Kidney epithelial cell (primary cell): ENCODE measurements at places on chromosomes 5 and 9.

GRCh38 chr5:157283434-157283833, 17.5 kb downstream of the CYFIP2 start:
- no peak for DNase-seq

- no peak for DNase-seq
Measured at GRCh38 chr9:99109522-99109921, 4.6 kb downstream of the TGFBR1 start.

DNA sequence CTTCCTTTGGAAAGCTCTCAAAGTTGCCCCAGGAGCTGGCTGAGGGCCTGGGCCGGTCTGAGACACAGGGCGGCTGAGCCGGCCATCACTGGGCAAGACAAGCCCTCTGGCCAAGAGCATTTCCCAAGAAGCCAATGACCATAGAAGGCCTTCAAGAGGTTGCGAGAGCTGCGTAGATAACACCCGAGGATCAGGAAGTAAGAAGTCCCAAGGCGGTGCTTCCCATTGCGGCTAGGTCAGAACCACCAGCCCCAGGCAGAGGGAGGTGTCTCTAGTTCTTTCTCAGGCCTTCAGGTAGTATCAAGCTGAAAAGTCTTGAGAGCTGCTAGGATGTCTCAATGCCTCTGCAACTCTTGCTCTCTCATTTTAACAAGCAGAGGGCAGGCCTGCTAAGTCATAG, 54.0 kb upstream of the C5orf58 start:
- DNase-seq, result no peak

DNA sequence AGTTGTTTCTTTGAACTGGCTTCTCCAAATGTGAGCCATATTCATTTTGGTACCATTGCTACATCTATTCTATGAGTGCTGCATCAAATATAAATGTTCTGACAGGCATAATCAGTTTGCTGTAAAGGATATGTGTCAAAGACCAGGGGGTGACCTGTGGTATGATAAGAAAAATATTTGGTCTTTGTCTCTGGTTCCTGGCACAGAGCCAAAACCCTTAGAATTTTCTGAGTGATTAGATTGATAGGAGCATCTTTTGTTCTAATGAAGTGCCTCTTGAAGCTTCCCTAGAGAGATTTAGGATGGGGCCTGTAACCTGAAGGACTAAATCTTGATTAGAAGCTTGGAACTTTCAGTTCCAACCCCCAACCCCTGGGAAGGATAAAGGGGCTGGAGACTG, 256.3 kb downstream of the NNT start:
- no peak for DNase-seq

- no peak for DNase-seq
Measured at GRCh38 chr5:126523818-126524510, 71.1 kb downstream of the ALDH7A1 start.

DNA sequence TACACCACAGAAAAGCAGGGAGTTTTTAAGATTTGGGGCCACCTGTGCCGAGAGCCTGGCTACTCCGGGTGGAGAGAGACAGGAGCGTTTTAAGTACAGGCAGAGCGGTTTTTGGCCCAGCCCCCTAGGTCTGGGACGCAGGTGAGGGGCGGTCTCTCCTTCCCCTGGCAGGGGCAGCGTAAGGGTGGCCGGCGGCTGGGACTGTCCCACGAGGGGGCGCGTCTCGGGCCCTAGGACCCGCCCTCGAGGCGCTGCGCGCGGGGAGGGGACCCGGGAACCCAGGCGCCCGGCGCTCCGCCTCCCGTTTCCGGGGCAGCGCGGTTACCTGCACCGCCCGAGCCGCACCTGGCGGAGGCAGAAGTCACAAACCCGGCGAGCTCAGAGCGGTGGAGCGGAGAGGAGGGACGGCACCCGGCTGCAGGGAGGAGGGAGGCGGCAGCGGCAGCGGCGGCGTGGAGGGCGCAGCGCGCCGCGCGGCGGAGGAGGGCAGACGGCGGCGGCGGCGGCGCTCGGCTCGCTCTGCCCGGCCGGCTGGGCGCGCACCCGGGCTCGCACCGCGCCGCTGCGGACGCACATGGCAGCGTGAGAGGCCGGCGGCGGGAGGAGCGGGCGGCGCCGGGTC, at the start of gene WWC1:
TSS of gene WWC1 (plus strand) at position 304 of the 622 bp plus-strand sequence. CDS start 508 bp downstream, outside the sequence.
- no peak for DNase-seq

DNA sequence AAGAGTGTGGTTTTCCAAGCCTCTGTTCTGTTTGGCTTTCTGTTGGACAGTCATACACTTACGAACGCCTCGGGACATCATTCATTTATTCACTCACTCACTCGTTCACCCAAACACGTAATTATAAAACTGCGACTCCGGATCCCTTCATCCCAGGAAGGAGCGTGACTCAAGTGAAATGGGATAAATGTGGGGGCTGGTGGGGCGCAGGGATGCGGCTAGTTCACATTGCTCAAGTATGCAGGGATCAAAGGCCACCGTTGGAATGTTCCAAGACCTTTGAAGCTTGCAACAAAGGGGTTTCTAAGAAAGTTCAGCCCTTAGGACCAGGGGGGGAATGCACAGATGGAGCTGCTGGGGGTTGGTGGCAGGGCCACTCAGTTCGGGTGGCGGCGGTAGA, 64.2 kb downstream of the CFAP77 start:
- DNase-seq, result no peak

DNA sequence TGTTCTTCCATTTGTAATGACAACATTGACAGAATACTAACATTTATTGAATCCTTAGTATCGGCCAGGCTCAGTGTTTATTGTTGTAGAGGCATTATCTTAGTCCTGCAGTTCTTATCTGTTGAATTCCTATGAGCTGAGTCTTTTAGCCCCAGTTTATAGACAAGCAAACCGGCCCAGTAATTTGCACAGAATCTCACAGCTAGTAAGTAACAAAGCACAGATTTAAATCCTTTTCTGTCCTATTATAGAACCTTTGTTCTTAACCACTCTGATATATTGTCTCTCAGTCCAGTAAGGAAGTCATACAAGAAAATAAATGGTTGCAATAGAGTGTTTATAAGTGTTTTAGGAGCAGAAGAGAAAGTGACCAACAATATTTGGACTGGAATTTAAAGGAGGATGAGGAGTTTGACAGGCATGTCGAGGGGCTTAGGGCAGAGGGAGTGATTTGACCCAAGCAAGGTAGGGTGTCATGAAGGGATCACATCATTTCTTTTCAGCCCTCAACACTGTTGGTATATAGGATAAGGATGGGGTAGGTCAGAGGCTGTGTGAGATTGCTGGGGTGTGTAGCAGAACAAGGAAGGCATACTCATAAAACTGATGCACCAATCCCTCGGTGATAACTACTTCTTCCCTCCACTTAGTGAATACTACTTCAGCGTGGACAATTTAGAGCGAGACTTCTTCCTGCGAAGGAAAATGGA, 39.5 kb downstream of the LARP1 start:
- no peak for DNase-seq

- no peak for DNase-seq
Measured at GRCh38 chr9:115855458-115856133, 298.0 kb upstream of the PAPPA start.
